ENCODE measurements at places on chromosomes 4 and X. TPM values are rescaled to one million over a fixed set of nuclear protein-coding genes. Genes with fewer than 3 reads are reported as not detected.

EGFL6 gene
- not detected for total RNA-seq

IGFBP7 gene
- 224 TPM for total RNA-seq

MSX1 gene
- 8.2 TPM for total RNA-seq

AKAP14 gene
- total RNA-seq = not detected

UCP1 gene
- not detected for total RNA-seq

All from A549 treated with Mapracorat at 1 μM for 4 hours (cell line).